ENCODE measurements at places on chromosomes 5 and 9.

- DNase-seq: no peak
Measured at GRCh38 chr5:142845402-142845921, 75.3 kb downstream of the ARHGAP26 start.

- DNase-seq: peak; percentile 8
Measured at GRCh38 chr5:147509710-147510651, at the start of gene DPYSL3. Gene DPYSL3, minus strand, starts transcription at chr5:147510068. Its CDS starts 210 bp downstream, at chr5:147509858.

DNA sequence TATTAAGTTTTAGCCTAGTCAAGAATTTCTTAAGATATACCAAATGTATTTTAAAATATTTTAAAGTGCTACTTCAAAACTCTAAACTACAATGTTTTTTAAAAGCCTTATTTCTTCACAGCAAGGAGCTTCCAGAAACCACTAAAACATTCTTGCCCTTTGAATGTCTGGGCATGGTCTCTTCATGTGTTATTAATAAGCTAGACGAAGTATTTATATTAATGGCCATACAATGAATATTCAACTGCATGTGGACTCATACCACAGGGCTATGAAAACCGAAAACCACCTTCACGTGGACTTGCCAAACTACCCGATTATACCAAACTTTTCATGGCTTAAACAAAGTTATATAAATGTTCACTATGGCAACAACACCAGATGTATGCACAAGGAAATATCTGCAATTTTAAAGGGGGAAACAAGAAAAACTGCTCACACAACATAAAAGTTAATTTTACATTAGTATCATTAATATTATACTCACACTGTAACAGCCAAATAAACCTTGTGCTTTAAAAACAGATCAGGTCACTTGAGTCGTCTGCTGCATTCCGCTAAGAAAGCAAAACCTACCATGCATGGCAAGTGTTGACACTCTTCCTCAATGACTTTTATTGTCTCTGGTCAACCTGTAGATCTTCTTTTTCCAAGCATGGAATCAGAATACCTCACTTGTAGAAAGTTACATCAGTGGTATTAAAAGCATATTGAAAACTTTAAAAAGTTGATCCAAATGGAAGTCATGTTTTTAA lies 246.3 kb downstream of the BNC2 start:
- no peak for DNase-seq

- DNase-seq: no peak
Measured at GRCh38 chr9:98287384-98287783, 31.9 kb upstream of the TBC1D2 start.

- peak; percentile 4 for DNase-seq
Measured at GRCh38 chr5:179268966-179269693, 76.1 kb downstream of the ADAMTS2 start.

DNA sequence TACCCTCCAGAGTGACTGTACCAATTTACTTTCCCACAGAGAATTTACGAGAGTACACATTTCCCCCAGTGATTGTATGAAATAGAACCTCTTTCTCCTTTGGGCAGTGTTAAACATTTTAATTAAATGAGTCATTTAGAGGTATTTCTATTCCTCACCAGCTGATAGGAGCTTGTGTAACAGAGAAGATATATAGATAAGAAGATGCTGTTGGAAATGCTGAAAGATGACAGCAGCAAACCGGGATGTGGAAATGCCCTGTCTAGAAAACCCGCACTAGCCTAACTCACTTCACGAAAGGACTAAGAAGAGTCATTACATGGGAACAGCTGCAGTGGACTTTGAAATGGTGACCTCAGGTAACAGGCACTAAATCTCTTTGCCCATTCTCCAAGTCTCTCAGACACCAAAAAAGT lies 68.3 kb downstream of the LPAR1 start:
- DNase-seq: no peak

DNA sequence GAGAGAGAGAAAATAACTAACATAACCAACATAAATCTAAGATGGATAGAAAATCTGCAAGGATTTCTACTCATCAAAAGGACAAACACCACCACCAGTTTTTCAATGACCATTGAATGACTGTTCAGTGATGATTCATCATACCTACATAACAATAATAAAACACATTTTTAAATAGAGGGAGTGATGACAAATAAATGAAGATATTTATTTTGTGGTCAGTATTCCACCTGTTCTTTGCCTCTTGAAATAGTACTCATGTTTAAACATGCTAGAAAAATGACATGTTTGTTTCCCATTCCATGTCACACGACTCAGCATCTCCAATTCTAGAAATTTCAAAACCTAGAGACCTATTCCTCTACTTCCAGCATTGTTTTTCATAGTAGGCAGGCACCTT lies 34.6 kb upstream of the ADAMTS16 start:
- no peak for DNase-seq

- DNase-seq: no peak
Measured at GRCh38 chr9:107049803-107050184, 186.8 kb downstream of the ZNF462 start.

GRCh38 chr5:174840435-174840834 lies 116.1 kb downstream of the MSX2 start:
- no peak for DNase-seq

GRCh38 chr9:35510754-35511428 lies 21.0 kb downstream of the RUSC2 start:
- no peak for DNase-seq

GRCh38 chr5:89520771-89521170 lies 637.8 kb upstream of the MEF2C start:
- DNase-seq: no peak

GRCh38 chr9:112747094-112747493 lies 3.5 kb upstream of the SNX30 start:
- DNase-seq: no peak

GRCh38 chr9:70579686-70580085 lies 165.2 kb upstream of the KLF9 start:
- no peak for DNase-seq

DNA sequence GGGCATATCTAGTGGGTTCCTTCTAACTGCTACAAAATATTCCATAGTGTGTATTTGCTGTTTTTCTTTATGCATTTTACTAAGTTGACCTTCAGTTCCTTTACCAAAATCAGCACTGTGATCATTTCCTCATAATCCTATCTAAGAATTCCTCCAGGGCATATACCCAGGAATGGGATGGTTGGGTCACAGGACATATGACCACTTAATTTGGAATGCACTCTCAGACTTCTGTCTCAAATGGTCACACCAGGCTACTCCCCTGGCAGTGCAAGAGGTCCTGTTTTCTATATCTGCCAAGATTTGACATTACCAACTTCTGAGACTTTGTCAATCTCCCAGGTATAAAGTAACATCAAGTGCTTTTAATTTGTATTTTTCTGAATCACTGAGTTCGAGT lies 63.9 kb downstream of the ADAMTS12 start:
- no peak for DNase-seq

DNA sequence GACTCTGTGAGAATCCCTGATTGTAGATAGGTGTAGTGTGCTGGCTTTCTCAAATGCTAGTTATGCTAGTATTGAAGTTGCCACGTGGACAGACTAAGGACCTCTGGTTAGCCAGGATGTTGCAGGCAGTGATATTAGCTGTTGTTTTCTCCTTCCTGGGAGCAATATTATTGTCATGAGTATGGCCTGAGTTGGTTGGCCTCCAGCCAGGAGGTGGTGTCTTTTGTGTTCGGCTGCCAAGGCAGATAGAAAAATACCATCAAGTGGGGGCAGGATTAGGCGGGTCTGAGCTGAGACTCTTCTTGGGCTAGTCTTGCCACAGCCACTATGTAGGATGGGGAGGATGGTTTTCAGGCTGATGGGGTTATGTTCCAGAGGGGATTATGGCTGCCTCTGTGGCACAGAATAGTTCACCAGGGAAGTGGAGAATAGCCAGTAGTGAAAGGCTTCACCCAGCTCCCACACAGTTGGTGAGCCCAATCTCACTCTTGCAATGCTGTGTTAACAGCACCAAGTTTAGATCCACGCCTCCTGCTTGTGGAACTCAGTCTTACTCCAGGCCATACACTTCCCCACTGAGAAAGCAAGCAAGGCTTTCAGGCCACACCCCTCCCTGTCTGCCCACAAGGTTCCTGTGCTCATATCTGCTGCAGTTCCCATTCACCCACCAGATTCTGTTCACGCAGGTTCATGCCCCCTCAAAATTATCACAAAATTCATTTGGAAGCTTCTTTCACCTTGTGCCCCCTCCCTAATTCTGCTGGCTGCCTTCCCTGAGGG lies 31.2 kb downstream of the GHR start:
- DNase-seq: no peak

GRCh38 chr5:1468247-1468612 lies 23.0 kb upstream of the SLC6A3 start:
- no peak for DNase-seq

GRCh38 chr5:95631255-95631958 lies 11.5 kb downstream of the GPR150 start:
- DNase-seq: no peak

GRCh38 chr5:141402553-141403243 lies at the start of gene PCDHGA9:
Gene PCDHGA9, plus strand, starts transcription at chr5:141402778. Its CDS starts 175 bp downstream, at chr5:141402953.
- DNase-seq: no peak

DNA sequence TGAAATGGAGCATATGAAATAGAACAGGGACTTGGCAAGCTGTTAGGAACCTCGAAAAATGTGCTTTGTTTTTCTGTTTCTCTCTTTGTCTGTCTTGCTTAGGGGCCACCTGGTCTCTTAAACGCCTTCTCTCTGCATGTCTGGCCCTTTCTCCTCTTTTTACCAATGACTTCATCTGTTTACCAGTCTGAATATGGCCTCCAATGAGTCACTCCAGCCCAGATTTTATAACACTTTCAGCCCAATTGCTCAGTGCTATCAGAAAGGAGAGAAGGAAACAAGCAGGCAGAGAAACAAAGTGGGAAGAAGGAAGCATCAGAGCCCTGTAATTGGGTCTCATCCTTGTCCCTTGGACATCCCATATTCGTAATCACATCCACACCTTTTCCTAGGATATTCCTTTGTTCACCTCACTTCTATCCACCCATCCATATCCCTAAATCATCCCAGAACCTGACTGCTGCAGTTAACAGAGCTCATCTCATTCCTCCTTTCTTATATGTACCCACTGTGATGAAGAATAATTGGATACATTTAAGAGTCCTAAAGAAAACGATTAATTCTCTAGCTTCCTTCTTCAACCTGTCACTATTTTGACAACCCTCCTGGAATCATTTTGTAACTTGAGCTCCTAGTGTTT lies 151.8 kb upstream of the GPR151 start:
- no peak for DNase-seq

GRCh38 chr9:97557606-97558095 lies 56.2 kb downstream of the TMOD1 start:
- no peak for DNase-seq

DNA sequence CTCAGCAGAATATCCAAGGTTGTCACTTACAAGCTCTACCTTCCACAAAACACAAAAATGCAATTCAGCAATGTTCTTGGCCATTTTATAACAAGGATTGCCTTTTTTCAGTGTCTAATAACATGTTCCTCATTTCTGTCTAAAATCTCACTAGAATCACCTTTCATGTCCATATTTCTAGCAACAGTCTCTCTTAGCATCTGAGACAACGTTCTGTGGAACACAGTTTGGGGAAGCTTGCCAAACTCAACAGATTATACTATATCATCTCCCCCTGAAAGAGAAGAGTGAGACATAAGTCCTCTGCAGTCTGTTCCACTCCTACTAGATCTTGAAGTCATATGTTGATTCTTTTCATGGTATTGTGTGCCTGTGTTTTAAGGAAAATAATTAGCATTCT lies 70.7 kb downstream of the F2RL2 start:
- no peak for DNase-seq

DNA sequence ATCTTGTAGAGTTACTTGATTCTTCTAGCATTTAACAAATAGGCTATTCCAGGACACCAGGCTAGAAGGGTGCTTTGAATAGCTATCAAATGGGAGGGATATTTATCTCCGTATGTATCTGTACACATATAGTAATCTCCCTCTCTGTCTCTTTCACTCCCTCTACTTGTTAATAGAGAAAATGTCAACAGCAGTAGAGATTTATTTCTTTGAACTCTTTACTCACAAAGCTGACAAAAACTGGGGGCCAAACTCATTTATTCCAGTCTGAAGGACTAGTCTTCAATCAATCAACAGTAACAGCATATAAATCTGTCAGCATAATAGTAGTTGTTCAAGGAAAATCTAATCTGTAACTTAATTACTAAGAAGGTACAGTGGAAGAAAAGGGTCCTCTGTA lies 78.2 kb upstream of the FER start:
- DNase-seq: no peak

DNA sequence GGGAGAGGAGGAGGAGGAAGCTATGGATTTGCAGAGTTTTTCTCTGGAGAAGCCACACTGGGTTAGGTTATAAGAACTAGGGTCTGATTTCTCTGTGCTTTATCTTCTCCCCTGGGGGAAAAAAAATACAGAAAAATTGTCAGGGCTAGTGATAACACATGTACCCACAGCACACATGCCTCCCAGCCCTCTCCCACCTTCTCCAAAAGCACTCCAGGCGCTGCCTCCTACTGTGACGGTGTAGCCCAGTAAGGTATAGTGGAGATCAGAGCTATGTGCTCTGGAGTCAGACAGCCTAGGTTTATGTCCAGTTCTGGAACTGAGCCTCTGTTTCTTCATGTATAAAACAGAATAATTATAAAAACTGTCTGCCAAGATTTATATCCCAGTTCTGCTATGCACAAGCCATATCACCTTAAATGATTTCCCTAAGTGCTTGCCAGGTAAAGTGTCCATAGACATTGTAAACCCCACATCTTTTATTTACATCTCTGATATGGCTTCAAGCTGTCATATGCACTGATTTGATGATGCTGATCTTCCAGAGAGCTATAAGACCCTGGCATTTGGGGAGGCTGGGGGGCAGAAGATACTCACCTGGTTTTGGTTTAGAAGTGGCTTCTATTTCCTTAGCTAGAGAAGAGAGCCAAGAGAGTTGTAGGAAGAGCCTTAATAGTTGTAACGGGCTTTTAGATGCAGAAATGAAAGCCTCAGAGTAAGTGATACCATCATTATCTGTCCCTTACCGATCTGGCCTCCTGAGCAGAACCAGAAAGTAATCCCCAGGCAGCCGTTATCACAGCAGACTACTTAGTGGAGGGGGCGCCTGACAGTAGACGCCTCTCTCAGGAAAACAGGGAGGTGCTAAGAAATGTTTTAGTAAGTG lies 7.6 kb downstream of the SLC1A3 start:
- DNase-seq: no peak

GRCh38 chr9:137296670-137297664 lies 5.1 kb downstream of the NRARP start:
- peak; percentile 8 for DNase-seq

DNA sequence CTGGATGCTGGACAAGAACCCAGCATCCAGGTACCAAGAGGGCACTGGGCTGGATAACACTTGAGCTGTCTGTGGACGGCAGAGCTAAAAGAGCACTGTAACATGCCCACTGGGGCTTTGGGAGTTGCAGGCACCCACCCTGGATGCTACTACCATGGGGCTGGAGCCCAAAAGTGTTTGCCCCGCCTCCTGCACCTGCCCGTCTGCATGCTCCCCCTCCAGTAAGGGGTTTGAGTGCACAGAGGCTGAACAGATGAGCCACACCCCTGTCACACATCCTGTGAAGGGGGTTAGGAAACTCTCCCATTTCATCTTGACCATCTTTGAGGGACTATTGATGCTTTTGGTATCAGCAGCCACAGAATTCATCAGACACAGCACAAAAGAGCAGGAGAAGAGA lies 69.0 kb downstream of the LIX1 start:
- no peak for DNase-seq

Data from activated naive CD4-positive, alpha-beta T cell treated with anti-CD3 and anti-CD28 coated beads, Interleukin-2, amount 50 U/mL, for 16 hours (primary cell).